ENCODE measurements at places on chromosomes 5 and 9.

DNA sequence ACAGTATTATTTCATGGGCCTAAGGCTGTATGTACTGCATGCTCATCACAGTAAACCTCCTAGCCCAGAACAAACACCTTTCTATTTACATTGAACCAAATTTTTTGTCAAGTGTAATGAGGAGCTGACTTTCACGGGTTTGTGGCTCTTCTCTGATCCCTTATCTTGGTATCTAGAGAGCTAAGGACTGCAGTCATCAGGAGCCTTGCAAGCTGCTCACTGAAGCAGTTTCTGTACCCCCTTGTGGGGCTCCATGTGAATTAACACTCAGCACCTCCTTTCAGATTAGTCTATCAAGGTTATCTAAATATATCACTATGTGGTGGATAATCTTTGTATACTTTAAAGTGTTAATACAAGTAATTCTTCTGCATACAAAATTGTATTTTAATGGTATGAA lies 108.2 kb downstream of the AUH start:
- peak; percentile 20 for DNase-seq

- DNase-seq: peak; percentile 23
These were observed 393.1 kb downstream of the TMEM232 start for GRCh38 chr5:110333384-110333783.

DNA sequence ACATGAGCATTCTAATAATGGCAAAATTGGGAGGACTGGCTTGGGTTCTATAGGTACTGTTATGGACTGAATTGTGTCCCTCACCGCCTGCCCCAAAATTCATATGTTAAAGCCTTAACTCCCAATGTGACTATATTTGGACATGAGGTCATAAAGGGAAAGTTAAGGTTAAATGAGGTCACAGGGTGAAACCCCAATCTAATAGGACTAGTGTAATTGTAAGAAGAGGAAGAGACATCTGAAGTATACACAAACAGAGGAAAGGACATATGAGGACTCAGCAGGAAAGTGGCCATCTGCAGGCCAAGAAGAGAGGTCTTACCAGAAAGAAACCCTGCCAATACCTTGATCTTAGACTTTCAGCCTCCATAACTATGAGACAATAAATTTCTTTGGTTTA lies 23.1 kb downstream of the RNF180 start:
- DNase-seq: no peak

DNA sequence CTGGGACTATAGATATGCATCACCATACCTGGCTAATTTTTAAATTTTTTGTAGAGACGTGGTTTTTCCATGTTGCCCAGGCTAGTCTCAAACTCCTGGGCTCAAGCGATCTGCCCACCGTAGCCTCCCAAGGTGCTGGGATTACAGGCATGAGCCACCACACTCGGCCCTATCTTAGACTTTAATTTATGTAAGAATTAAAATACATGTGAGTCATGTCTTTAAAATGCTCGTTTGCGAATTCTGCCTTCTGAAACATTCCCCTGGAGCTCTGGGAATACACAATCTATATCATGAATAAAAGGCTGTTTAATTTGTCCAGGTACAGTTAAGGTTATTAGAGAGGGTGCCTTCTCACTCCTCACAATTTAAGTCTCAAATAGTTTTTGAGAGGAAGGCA lies 32.8 kb downstream of the RHOBTB3 start:
- no peak for DNase-seq

GRCh38 chr5:10528056-10528816 lies 35.6 kb upstream of the ANKRD33B start:
- DNase-seq: peak; percentile 86

DNA sequence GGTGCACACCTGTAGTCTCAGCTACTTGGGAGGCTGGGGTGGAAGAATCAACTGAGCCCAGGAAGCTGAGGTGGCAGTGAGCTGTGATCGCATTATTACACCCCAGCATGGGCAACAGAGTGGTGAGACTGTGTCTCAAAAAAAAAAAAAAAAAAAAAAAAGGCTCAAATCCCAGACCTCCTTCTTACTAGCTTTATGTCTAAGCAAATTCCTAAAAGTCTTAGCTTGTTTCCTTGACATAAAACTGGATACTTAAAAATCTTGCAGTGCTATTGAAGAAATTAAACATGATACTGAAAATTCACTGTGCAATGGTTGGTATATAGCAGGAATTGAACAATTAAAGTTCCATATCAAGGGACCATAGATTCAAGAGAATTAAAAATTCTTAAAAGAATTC lies 45.0 kb downstream of the PCDHGC5 start:
- no peak for DNase-seq

DNA sequence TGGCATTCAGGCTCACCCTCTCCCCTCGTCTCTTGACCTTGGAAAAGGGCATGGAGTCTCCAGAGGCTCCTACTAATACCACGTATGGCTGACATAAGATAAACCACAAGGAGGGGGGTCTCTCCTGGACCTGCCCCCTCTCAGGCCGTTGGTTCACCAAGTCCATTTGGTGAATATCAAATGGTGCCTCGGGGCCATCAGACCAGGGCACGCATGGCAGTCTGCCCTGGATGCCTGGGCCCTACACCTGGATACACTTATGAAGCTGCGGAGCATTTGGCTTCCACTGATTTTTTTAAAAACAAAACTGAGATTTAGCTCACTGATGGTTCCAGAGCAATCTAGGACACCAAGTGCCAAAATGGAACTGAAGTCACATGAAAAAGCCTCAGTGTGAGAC lies 40.3 kb upstream of the ZNF622 start:
- DNase-seq: no peak

DNA sequence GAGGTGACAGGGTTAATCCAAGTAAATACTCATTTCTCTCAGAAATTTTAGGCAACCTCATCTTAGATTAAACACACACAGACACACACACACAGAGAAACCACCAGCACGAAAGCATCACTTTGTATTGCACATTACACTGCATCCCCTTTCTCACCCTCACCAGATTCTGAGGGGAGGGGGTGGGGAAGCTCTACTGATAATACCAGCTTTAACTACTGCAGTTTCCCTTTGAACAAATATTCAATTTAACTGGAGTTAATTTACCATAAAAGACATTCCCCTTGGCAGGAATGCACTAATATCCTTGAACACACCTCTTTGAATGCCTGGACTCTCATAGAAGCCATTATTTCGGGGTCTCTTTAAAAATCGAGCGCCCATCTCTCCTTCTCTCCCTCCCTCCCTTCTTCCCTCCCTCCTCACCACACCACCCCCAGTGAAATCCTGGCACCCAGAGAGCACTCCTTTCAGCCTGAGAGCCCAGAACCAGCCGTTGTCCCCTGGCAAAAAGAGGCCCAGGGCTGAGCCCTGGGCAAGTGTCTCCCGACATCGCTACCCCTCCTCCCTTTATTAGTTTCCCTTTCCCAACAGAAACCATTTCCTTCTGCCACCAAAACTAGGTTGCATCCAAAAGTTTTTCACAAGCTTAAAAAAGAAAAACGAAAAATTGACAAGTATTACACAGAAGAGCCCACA lies 2.8 kb upstream of the NFIB start:
- DNase-seq: no peak

- peak; percentile 93 for DNase-seq
These were observed 22.3 kb downstream of the PSMB7 start for GRCh38 chr9:124392871-124393460.

- DNase-seq: no peak
These were observed 74.1 kb upstream of the TRIO start for GRCh38 chr5:14069021-14069420.

DNA sequence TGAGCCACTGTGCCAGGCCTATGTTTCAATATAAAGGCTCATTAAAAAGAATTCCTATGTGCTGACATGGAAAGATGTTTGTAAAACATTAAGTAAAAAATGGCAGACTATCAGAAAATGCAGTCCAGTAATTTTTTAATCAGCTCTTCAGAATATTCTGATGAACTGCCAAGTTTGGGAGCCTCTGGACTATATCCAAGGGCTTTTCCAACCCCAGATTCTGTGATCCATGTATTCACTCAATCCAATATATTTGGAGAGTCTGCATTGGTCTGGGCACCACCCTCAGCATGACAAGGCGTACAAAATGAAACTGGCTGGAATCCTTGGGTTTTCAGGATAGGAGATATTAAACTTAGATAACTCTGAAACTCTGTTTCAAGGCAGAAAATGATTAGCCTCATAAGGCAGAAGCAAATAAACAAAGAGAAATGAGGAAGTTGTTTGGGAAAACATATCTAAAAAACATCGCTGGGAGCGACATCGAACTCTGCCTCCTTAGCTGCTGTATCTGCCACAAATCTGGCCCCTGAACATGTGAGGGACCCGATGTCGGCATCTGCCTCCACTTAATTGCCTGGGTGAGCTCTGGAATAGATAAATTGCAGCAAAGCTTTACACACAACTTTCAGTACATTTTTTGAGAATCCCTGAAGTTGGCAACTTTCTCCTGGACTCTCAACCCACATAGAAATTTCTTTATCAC lies 14.4 kb downstream of the PDE6A start:
- DNase-seq: no peak

- peak; percentile 17 for DNase-seq
These were observed 27.7 kb downstream of the UBAP1 start for GRCh38 chr9:34206561-34206960.

DNA sequence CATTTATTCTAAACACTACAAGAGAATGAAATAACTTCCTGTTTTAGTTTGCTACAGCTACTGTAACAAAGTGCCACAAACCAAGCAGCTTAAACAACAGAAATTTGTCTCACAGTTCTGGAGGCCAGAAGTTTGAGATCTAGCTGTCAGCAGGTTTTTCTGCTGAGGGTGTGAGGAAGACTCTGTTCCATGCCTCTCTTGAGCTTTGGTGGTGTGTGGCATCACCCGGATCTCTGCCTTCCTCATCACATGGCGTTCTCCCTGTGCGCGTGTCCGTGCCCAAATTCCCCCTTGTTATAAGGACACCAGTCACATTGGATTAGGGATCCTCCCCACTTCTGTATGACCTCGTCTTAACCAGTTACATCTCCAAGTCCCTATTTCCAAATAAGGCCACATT lies 97.7 kb downstream of the CFAP95 start:
- DNase-seq: no peak

All from fibroblast of skin of right quadriceps (primary cell).